ENCODE measurements at places on chromosomes 12 and 14.

- no peak for DNase-seq
These were observed 133.9 kb upstream of the RAP1B start for GRCh38 chr12:68476794-68477193.

GRCh38 chr12:112218150-112218549, 92.8 kb downstream of the TRAFD1 start:
- no peak for DNase-seq

GRCh38 chr12:89695100-89695499, 13.5 kb downstream of the ATP2B1 start:
- DNase-seq: no peak

- DNase-seq: no peak
These were observed 579 bp upstream of the CLMN start for GRCh38 chr14:95320078-95320895.

DNA sequence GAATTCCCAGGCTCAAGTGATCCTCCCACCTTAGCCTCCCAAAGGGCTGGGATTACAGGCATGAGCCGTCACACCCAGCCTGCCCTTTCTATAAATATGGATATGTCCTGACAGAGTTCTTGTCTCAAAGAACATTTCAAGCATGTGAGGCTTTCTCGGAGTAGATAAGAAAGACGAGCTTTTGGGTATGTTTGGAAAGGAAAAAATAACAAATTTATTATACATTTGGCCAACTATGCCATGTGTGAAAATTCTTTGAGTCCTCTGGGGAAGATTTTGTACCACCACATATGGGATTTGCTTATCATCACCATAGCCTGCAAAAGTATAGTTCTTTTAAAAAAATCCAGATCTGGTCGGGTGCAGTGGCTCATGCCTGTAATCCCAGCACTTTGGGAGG, 23.7 kb upstream of the MYBPC1 start:
- DNase-seq: no peak

- DNase-seq: no peak
These were observed 147.5 kb downstream of the IPO8 start for GRCh38 chr12:30548203-30548602.

DNA sequence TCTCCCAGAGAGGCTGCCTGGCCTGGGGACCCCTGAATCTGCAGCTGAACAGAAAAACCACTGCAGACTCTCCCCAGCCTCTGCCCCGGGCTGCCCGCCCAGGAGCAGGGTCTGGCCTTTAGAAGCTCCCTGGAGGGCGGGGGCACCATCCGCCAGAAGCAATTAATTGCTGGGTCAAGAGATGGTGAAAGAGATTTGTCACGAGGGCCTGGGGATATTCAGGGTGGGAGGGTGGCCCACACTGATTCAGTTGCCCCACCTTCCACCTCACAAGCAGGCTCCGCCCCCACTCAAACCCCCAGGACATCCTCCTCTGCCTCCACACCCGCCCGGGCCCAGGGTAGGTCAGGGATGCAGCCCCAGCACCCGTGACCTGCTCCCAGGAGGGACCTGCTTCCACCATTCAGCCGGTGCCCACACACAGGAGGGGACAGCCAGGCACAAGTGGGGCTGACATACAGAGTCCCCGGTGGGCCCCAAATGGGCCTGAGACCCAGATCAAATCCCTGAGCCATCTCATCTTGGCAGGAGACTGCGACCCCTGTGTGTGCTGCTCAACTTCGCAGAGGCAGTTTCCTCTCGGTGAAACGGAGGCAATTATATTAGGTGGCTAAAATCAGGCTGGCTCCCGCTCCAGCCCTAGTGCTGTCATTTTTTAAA, 23.0 kb downstream of the NCOR2 start:
- no peak for DNase-seq

DNA sequence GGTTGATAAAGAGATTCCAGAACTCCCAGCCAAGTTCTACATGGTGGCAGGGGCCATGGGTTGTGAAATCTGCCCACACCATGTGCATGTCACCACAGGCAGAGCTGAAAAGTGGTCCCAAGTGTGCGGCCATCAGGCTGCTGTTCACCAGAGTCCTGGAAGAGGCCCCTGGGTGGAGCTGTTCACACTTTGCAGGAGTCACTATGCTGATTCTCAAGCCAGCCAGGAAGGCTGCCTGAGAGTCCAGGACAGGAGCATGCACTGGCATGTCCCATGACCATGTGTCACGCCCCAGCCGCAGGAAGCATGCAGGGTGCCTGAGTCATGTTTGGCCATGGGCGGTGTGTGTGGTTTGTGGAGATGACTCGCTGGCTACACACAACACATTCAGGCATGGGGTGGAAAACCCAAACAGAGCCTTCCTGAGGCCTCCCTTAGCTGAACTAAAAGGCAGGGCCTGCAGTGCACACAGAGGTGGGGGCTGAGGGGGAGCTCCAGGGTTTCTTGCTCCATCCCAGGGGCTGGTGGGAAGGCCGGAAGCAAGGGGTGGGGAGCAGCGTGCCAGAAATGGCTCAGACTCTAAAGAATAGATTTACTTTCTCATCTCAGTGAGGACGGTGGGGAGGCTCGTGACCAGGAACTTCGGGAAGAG, 19.4 kb downstream of the ABCB9 start:
- peak; percentile 58 for DNase-seq

DNA sequence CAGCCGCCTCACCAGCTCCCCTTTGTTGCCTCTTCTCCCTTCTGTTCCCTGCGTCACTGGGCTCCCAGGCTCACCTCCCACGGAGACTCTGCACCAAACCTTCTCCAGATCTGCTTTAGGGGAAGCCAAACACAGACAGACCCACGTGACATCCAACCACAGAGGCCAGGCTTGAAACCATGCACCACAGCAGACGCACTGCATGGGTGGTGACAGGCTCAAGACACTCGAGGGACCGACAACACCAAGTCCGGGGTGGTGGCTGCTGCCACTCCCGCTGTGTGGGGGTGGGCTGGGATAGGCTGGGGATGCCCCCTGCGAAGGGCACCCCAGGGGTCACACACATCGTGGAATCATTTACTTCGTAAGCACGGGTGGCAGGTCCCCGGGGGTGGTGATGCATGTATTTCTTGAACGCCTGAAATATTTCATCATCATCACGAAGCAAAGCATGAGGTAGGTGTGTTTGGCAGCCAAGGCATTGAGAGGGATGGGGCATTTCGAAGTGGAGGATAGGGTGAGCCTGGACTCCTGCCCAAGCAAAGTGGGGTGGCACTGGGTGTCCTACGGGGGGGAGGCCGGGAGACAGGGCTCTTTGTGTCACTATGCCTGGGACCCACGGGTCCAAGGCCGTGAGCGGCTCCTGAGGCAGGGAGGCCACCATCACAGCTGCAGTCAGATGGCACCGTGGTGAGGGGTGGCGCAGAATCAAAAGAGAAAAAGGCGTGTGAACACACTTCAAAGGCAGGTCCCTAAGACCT, 66.8 kb upstream of the RFLNA start:
- DNase-seq: no peak

- DNase-seq: peak; percentile 60
These were observed 180.2 kb downstream of the TMTC2 start for GRCh38 chr12:82866946-82867345.

DNA sequence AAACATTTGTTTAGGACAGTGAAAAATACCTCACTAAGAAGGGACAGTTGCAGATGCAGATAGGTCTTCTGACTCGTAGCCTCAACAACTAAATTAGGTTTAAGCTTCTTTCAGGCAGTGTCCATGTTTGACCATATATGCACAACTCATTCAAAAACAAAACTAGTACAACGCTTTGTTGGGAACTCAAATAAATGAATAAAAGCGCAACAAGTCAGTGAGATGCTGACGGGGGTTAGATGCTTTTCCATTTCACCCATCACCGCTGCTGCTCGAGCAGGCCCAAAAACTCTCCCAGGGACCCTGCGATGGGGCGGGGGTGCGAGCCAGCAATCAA, 633 bp downstream of the RPAP3 start:
- DNase-seq: no peak

- DNase-seq: no peak
These were observed 35.5 kb upstream of the ALX1 start for GRCh38 chr12:85244561-85244960.

GRCh38 chr12:25262389-25263074, 11.8 kb upstream of the KRAS start:
- no peak for DNase-seq

- peak; percentile 25 for DNase-seq
These were observed 6.5 kb upstream of the AK7 start for GRCh38 chr14:96385385-96385784.

- DNase-seq: no peak
These were observed 176.6 kb upstream of the CDKN3 start for GRCh38 chr14:54220071-54220703.

DNA sequence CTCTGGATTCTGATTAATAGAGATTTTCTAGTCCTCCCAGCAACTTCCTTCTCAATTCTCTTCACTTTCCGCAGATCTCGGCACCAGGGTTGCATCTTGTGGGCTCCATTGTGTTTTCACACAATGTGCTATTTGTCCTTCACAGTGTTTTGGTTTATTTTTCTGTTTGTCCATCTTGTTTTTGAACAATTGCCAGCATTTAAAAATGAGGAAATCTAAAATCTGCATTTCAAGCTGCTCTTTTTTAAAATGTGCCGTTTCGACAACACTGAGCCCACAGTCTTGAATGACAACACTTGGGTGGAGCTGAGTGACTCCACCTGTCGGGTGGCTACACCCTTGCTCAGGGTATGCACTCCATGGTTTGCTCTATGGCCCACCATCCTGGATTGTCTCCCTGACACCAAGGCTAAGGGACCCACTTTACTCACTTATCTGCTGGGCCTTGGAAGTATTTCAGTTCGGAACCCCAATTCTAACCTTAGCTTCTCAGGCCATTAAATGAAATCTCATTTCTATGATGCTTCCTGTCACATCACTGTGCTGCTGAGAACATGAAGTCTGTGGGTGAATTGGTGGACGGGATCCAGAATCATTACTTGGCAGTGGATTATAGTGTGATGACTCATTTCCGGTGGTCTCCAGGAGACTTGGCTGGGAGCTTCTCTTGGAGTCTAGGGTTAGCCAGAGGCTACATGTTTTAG, 3.4 kb upstream of the MYRFL start:
- DNase-seq: peak; percentile 83

- DNase-seq: no peak
These were observed 22.0 kb upstream of the PPFIBP1 start for GRCh38 chr12:27502021-27502435.

DNA sequence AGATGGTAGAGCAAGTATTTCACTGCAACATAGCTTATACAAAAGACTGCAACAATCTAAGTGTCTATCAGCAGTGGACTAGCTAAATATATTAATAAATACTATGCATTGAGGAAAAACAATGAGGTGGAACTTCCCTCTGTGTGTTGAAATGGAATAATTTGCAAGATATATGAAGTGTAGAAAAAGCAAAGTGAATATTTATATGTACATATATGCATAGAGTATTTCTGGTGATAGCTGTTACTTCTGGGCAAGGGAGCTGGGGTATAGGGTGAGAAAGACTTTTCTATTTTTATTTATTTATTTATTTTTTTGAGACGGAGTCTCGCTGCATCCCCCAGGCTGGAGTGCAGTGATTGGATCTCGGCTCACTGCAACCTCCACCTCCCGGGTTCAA, 33.9 kb downstream of the DNAL1 start:
- DNase-seq: no peak

DNA sequence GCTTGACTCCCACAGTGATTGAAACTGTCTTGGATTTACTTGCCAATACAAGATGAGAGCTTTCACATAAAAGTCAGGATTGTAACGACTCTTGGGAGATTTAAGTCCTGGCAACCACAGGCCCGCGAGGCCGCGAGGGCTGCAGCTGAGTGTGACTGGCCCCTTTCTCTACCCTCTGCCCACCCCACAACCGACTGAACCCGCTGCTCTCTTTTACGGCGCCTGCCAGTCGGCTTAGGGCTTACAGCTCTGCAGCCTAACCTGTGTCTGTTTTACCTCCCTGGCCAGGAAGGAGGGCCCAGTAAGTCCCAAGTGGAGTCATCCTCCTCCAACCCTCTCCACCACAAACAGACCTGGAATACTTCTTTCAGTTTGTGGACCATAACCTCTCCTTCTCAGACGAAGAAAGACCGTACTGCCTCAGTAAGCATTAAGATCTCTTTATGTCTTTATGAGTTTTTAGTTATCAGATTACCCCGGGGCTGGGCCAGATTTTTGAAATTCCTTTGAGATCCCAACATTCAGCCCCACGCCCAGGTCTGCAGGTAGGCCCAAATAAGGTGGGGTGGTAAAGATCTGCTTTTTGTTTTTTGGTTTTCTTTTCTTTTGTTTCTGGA, 12.6 kb upstream of the TIGAR start:
- no peak for DNase-seq

DNA sequence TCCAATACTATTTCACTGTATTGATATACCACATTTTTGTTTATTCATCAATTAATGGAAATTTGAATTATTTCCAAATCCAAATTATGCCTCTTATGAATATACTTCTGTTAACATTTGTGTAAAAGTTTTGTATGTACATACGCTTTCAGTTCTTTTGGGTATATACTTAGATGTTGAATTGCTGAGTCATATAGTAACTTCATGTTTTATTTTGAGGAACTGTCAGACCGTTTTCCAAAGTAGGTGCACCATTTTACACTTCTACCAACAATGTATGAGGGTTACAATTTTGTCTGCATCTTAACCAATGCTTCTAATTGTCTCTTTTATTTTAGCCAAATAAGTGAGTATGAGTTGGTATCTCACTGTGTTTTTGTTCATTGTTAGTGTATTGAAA, 10.2 kb upstream of the CCER1 start:
- no peak for DNase-seq

GRCh38 chr14:91084516-91084915, 24.1 kb upstream of the RPS6KA5 start:
- DNase-seq: no peak

GRCh38 chr14:74611650-74612349, at the start of gene LTBP2:
Gene LTBP2, minus strand, starts transcription at chr14:74612237. Its CDS starts 293 bp downstream, at chr14:74611944.
- DNase-seq: no peak

DNA sequence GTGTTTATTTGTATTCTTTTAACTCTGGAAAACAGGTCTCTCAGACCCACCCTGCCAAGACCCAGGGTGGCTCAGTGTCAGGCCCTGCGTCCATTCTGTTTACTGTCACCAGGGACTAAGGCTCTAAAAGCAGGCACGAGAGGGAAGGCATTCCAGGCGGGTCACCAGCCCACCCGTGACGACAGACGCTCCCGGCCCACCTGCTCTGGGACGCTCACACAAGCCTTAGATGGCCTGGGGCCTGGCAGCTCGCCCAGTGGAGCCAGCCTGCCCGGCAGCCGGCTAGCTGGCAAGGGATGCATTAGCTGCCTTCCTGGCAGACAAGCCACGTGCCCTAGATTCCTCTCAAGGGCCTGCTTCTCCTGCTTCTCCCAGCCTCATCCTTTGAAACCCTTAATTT, 9.2 kb upstream of the NUAK1 start:
- DNase-seq: peak; percentile 82

DNA sequence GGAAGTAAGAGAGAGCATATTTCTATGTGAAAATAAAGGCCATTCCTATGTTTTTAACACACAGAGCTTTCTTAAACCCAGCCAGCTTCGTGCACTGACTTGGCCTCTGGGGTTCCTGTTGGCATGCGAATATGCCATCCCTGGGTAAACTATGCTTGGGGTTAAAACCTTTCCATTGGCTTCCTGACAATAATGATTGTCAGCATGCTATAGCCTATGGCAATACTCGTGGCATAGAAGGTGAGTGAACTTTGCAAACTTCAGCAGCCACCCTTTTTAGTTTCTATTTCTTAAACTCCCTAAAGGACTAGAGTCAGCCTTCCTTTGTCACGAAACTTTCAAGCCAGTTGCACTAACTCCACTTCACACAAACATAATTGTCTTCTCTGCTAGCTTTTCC, 148.4 kb upstream of the RGS6 start:
- DNase-seq: no peak

GRCh38 chr12:48997719-48998496, 1.3 kb downstream of the DDN start:
- DNase-seq: no peak
